ENCODE measurements at places on chromosomes 3 and 15.

- DNase-seq = no peak
These were observed 222.3 kb upstream of the LRRFIP2 start for GRCh38 chr3:37396731-37397130.

DNA sequence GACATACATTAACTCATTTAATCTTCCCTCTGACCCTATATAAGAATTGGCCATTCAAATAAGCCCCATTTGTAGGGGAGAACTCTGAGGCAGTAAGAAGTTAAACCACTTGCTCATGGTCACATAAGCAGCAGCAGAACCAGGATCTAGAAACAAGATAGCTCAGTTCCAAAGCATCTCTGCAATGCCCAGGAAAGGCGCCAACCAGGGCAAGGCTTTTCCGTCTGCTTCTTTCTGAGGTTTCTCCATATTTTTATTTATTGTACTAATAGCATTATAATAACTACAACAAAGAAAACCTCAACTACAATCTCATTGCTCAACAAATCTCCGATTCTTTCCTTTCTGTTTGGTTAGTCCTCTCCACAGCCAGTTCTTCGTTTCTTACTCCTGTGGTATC, 4.3 kb upstream of the UBE2E2 start:
- no peak for DNase-seq

DNA sequence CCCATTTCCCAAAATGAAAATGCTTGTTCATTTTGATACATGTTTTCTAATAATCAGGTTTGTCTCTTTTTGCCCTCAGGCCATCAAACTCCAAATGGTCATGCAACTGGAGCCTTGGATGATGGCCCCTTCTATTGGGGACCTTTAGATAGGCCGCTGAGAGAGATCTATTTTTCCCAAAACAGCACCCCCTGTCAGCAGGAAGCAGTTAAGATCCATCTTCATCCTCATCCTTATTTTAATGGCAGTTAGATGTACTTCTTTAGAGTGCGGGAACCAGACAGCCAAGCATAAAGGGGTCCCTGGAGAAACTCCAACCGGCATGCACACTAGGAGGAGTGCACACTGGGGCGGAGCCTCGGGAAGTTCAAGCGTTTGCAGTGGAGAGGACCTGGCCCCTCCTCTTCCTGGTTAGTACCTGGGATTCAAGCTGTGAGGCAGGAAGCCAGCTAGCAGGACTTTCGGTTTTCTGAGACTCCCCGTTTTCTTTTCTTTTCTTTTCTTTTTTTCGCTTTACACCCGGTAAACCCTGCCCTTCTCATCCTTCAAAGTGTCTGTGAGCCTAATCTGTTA, 31.9 kb upstream of the STRIT1 start:
- DNase-seq = no peak

DNA sequence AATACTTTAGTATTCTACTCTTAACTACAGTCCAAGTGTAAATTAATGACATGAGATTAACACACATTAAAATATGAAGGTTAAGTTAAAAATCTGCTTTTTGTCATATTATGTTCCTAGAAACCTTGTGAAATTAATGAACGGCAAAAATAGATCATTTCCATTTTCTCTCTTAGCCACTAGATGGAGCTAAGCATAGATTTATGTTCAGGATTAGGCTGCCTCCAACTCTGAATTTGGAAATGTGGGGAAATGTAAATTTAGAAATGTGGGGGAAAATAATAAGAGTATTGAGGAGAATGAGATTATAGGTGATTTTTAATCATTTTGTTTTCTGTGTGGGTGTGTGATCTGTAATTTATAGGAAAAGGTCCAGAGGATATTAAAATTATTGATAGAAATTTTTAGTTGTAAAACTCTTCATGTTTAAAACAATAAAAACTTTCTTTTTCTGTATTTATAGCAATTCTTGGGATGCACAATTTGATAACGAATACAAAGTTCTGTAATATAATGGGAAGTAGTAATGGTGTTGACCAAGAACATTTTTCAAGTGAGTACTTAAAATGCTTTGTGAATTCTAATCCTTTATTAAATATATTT, 59.2 kb downstream of the TMOD3 start:
- no peak for DNase-seq

- DNase-seq = no peak
These were observed 117.5 kb downstream of the CMSS1 start for GRCh38 chr3:99934975-99935797.

- DNase-seq = no peak
These were observed 229.9 kb upstream of the SUCLG2 start for GRCh38 chr3:67884345-67884744.

GRCh38 chr3:99669879-99670555, 31.6 kb downstream of the COL8A1 start:
- no peak for DNase-seq

- DNase-seq = no peak
These were observed 37.6 kb downstream of the TRA2B start for GRCh38 chr3:185900228-185900627.

DNA sequence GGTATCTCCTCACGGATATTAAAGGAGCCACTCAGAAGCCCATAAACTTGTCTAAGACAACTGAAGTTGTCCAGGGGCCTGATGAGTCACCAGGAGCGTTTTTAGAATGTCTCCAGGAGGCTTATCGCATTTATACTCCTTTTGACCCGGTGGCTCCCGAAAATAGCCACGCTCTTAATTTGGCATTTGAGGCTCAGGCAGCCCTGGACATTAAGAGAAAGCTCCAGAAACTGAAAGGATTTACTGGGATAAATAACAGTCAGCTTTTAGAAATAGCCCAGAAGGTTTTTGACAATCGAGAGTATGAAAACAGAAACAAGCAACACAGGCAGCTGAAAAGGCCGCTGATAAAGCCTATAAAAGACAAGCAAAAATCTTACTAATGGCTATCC, 4.1 kb downstream of the DET1 start:
- no peak for DNase-seq

- DNase-seq = no peak
These were observed 23.9 kb upstream of the AADACL2 start for GRCh38 chr3:151709847-151710246.

GRCh38 chr3:100274361-100274760, 13.6 kb downstream of the TBC1D23 start:
- no peak for DNase-seq

DNA sequence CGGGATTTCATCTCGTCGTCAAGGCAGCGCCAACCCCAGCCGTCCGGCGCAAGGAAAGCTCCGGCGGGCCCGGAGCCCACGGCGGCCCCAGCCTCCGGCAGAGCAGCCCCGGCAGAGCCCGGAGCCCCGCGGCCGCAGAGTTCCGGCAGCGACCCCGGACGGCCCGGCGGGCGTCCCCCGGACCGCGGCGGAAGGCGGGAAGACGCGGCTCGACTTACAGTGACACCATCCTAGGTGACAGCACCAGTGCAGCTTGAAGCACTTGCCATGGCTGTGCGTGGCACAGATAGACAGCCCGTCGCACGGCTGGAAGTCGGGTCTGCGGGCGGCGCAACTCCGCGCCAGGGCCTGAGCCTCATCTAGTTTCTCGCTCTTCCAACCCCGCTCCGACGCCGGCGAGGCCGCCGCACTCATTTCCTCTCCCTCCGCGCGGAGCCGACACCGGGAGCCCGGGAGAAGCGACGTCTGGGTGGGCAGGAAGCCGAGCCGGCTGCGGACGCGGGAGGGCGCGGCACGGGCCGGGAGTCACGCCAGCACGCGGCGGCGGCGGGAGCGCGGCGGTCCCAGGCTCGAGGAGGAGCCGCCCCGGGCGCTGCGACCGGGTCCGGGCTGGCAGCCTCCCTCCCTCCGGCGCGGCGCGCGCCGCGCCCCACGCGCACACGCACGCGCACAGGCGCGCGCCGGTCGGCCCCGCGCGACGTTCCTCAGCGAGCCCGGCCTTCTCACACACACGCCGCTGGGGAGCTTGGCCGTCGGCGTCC, at the start of gene C3orf70:
C3orf70 (minus strand) TSS at position 651 of the 761 bp plus-strand sequence; CDS start at position 414, 237 bp downstream.
- no peak for DNase-seq

All from activated gamma-delta T cell treated with Interleukin-2 at 50 U/mL for 16 hours (primary cell).